Activated T-helper 9 cell treated with anti-CD3 and anti-CD28 coated beads, Interleukin-2, amount 50 U/mL, for 16 hours (primary cell): ENCODE measurements at places on chromosomes 5 and 9.

DNA sequence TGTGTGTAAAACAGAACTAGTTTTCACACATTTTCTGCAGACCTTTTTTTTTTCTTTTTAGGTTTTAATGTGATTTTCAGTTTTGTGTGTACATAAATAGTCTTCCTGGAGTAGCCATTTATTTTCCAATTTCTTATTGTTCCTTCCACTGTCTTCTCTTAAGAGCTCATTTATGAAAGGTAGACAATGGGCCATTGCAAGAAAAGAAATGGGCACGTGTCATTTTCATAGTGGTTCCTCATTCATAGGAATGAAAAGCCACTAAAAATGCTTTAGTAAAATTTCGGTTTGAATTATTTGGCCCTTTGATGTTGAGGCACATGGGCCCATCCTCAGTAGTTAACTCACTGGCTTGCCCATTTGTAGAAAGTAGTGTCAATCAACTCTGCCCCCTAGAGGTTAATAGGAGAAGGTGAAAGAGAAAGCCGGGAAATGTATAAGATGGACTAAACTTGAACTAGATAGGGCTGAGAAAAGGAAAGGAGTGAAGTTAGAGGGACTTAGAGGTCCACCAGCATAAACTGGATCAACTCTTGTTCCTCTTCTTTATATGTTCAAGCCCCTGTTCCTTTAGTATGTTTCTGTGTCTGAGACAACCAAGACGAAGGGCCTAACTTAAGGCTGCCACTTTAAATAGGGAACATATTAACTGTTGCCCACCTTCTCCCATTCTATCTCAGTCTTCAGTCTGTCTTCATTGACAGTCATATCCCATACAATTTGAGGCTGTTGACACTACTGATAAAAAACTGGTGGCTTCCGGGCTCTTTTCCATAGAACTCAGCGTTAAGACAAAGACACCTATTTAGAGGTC lies 72.6 kb downstream of the SMARCA2 start:
- no peak for DNase-seq

GRCh38 chr5:174003795-174004194 lies 14.8 kb downstream of the C5orf47 start:
- DNase-seq, result no peak

GRCh38 chr5:43315263-43315662 lies 2.1 kb upstream of the HMGCS1 start:
- DNase-seq, result peak; percentile 8

DNA sequence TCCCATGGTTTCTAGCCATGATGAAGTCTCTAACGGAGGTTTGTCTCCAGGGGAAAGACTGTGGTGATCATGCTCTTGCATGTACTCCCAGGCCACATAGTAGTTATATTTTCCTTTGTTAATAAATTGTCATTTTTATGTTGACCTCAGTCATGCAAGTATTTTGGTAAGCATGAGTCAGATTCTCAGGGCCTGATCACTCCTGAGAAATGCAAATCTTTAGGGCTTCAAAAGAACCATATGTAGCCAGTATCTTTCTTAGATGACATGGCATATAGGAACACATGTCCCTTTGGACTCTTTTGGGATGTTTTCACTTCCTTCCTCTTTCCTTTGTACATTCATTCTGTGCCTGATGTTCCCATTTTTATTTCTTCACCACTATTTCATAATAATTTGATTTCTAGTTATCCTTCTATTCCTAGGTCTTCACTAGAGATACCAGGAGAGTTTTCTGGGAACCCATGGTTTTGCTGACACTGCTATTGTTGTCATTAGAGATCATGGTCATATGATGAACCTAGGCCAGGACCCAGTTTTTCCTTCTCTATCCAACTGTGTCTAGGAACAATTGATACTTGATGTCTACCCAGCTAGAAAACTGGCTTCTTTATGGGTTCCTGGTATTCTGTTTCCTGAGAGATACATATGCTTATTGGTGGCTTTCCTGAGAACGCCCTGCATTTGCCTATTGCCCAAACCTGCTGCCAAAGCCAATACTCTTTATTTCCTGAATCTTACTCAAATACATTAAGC lies 248.1 kb upstream of the NREP start:
- DNase-seq, result no peak

- no peak for DNase-seq
Measured at GRCh38 chr9:78821126-78821822, 524.3 kb downstream of the PSAT1 start.

DNA sequence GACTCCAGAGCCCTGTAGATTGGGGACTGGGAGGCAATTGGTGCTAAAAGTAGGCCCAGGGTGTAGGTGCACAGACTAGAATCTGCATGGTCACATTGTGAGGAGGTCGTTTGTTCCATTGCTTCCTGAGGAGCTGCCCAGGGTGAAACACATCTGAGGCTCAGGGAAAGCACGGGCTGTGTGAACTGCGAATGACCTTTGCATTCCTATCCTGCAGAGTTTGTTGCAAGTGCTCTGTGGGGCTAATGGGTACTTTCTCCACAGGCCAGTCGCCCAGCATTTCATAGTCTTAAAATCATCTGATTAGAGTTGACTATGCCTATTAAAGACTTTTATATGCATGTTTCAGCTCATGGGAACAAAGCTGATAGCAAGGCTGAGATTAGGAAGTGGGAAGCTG lies 14.4 kb upstream of the SLC46A2 start:
- no peak for DNase-seq
